AG08395 (cell line): ENCODE measurements at places on chromosomes 11 and 22.

GRCh38 chr11:20669820-20670684, 666 bp downstream of the NELL1 start:
- no peak for DNase-seq

- peak; percentile 22 for DNase-seq
Observed at GRCh38 chr22:31085493-31085824, 4.3 kb downstream of the SMTN start.

DNA sequence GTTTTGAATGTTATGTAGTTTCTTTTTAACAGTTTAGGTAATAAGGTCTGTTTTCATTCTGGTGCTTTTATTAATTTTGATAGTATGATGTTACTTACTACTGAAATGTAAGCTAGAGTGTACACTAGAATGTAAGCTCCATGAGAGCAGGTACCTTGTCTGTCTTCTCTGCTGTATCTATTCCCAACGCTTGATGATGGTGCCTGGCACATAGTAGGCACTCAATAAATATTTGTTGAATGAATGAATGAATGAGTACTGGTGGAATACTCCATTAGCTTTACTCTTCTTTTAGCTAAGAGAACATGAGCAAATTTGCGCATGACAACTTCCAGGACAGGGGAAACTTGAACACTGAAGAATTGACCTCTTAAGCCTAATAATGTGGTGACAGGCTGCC, 6.6 kb upstream of the NAT10 start:
- no peak for DNase-seq

DNA sequence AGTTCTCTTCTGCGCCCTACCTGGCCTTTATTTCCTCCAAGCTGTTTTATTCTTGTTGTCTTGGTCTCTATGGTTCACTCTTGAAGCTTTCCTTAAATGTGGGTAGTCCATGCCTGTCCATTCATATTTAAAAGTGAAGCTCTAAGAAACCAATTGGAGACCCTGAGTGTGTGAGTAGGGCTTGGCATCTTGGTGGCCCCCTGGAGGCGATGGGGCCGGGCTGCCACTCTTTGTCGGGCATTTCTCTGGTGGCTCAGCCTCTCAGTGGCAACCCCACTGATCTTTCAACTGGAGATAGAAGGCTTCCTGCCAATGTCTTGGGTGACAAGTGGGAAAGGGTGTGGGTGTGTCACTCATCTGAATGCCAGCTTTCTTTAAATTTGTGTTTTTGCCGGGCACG, 9.1 kb downstream of the TRPT1 start:
- DNase-seq, result no peak

DNA sequence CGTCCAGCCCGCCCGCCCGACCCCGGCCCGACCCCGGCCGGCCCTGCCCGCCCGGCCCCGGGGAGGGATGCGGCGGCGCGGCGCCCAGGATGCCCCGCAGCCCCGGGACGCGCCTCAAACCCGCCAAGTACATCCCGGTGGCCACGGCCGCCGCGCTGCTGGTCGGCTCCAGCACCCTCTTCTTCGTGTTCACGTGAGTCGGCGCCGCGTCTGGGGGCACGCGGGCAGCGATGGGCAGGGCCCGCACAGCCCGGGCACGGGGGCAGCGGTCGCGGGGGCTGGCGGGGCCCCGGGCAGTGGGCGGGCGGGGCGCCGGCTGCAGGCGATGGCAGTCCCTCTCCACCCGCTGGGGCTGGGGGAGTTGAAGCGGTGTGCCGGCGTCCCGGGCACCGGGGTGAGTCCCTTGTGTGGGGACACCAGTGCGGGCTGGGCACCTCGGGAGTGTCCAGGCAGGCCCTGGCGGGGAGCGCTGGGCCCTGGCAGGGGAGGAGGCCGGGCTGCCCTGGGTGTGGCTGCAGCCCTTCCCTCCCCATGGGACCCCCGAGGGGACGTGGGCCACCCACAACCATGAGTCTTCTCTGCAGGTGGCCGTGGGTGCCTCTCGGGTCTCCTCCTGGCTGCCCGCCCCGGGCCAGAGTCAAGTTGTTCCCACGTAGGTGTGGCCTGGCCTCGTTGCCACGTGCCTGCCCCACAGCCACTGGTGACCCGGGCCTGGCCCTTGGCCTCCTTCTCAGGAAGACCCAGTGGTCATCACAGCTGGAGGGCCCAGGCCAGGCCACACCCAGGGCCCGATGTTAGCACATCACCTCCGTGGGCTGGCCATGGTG, 468 bp downstream of the ZDHHC8 start:
- peak; percentile 40 for DNase-seq

DNA sequence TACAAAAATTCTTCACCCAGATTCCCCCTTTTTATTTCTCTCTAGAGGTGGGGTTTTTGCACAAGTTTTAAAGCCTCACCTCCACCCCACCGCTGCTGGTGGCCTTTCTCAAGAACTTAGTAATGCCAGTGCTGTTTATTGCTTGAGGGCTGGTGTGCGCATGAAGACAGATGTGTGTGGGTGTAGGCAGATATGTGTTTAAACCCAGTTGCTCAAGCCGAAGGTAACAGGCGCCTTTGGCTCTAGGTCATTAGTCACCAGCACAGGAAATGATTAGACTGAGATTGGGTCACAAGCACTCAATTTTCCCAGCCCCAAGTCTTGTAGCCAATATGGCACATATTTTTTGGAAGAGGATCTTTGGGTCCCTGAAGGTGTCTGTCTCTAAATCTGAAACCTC, 2.7 kb upstream of the CLMP start:
- peak; percentile 55 for DNase-seq
